ENCODE measurements at places on chromosomes 11 and 22.

- DNase-seq, result no peak
These were observed 770.6 kb downstream of the FAM181B start for GRCh38 chr11:81963018-81963417.

DNA sequence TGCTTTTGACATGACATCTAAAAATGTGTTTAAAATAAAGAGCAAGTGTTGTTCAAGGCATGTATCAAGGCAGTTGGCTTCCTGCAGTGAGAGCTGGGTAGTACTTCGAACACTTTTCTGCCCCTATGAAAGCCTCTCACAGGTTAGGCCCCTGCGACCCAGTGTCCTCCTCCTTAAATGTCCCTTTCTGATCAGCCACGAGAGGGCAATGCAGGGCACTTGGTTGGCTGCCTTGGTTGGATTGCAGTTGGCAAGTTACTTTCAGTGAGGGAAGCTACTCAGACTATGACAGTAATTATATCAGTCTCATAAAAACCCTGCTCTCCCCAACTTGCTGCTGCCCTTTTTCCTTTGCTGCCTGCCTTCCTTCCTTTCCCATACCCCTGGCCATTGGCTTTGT lies 743.8 kb downstream of the NTM start:
- no peak for DNase-seq

DNA sequence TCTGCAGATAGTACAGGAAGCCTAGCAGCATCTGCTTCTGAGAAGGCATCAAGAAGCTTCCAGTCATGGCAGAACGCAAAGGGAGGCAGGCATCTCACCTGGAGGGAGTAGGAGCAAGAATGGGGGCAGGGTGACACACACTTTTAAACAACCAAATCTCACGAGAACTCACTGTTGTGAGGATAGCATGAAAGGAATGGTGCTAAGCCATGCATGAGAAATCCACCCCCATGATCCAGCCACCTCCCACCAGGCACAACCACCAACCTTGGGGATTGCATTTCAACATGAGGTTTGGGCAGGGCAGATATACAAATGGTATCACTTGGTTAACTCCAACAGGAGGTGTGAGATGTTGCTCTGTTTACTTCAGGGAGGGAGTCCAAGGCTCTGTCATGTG lies 612.0 kb upstream of the KIRREL3 start:
- DNase-seq, result no peak

DNA sequence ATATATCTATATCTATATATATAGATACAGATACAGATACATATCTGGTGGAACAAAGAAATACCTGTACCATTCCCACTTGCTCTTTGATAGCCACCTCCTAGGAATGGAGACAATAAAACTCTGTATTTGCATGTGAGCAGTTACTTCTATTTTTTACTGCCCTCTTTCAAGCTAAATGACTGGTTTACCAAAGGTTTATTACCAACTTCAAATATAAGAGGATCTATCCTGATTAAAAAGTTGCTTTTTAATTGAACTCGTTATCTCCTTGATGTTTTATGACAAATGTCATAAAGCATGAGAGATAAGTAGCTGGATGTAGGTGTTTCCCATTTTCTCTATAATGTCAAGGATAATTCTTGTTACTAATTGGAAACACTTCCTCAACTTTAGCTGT lies 21.7 kb upstream of the GRIK4 start:
- no peak for DNase-seq

DNA sequence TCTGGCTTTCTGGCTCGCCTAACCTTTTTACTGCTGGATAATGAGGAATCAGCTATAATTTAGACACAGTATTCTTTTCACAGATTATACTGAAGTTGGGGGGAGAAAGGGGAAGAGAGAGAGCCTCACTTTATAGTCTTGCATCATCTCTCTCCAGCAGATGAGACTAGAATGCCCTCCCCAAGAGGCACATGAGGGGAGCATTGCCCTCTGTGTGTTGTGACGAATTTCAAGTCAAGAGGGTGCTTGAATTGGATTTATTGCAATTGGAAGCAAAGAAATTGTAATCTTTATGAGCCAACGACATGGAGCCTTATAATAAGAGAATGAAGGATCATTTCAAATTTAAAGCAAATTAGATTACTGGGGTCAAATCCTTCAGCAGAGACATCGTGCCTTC lies 17.6 kb upstream of the CADM1 start:
- no peak for DNase-seq

DNA sequence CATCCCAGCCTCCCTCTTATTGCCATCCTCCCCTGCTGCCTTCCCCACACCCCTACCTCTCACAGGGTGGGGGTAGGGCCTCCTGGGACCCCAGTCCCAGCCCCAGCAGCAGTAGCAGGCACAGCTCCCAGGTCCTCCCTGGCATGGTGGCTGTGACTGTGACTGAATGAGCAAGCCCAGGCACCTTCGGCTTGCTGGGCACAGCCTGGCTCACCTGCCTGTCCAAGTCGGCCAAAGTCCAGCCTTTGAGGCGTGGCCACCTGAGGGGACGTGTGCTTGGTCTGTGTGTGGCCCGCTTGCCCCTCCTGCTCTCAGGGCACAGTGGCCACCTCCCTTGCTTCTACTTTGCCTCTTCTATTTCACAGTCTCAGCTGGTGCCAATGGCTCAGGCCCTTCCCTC lies at the start of gene TREH:
Gene TREH, minus strand, starts transcription at position 168 of the 400 bp plus-strand sequence. Its CDS starts 23 bp downstream, at position 145.
- DNase-seq, result peak; percentile 91

- no peak for DNase-seq
These were observed 39.3 kb downstream of the KREMEN1 start for GRCh38 chr22:29112121-29112520.

DNA sequence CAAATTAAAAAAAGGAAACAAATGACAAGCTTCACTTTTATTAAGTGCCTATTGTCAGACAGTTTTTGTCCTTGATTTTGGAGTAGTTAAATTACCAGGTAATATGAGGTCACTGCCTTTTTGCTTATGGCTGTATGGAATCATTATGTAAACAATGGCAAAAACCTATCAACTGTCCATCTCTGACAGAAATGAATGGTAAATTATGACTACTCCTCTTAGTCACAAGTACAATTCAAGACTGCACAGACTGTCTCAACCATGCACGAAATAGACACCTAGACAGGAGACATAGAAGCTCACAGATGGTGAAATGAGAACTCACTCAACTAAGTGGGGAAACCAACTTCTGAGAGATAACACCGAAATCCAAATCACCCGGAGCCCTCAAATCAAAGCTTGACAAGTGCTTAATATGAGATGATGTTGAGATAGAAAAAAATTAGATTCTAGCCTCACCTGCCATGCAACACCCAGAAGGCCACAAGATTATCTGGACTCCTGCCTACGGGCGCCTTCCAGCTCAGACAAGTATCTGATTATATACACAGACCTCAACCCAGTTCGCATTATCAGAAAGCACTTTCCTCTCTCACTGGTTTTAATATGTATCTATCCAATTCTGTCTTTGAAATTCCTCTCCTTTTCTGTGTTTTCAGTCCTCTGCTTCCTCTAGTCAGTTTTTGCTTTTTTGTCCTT lies 199.3 kb downstream of the CADM1 start:
- no peak for DNase-seq

- DNase-seq, result no peak
These were observed 79.3 kb upstream of the GALNT18 start for GRCh38 chr11:11701070-11701469.

DNA sequence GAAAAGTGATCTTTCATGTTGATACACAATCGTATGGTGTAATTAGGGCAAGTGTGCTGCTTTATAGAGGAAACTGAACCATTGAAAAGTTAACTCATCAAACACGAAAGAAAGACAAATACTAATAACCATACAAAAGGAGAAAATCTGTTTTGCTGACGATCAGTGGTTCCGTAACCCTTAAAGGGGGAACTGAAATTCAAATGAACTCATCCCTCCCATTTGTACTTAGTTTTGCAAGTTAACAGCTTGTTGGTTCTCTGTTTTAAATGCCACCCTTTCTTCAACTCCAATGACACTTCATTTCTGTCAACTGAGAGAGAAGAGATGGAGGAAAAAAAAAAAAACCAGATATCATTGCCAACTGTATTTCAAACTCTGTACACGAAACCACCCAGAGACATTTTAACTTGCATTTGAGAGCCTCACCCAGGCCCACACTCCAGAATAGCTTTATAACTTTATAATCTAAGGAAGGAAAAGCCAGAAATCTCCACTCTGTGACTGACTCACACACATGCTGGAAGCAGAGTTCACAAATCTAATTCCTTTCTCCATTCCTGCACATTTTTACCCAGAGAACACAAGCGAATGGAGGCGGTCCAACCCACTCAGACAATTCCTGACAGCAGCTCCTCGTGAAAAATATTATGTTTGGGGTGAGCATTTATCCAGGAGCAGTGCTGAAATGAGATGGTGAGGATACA lies 17.4 kb upstream of the CSNK2A3 start:
- DNase-seq, result no peak

DNA sequence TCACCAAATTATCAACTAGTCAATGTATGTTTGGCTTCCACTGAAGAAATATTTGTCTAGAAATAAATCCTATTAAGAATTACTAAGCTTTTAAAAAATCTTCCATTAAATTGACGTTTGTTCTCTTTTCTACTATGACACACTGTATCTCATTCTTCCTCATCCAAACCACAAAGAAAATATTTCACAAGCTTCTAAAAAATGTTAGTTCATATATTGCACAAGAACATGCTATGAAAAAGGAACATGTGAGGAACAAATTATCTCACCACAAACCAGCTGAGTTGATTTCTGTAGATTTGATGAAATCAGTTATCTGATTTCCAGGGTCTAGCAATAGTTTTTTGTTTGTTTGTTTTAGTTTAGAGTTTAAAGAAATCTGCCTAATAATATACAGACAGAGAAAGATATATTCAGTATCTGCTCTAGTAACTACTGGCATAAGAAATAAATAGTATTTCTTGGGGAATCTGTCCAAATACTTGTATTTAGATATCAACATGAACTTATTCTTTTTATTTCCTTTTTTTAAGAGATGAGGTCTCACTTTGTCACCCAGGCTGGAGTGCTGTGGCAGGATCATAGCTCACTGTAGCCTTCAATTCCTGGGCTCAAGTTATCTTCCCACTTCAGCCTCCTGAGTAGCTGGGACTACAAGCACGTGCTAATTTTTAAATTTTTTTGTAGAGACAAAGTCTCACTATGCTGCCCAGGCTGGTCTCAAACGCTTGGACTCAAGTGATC lies 161.7 kb downstream of the ATG16L2 start:
- no peak for DNase-seq

DNA sequence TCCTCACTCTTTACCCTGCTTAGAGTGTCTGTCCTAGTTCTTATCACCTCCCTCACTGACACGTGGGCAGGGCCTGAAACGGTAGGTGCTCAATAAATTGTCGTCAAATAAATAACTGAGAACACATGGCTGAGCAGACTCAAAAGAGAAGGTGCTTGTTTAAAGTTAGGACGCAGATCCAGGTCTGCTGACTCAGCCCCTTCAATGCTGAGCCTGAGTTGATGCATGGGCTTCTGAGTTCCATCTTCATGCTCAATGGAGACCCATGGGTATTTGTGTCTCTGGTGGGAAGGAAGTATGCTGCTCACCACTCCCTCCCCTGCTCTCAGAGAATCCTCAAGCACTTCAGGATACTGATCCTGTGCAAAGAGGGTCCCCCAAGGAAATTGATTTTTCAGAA lies 67.5 kb downstream of the FLI1 start:
- no peak for DNase-seq

- DNase-seq, result no peak
These were observed at the start of gene MS4A4A for GRCh38 chr11:60280412-60280811. Gene MS4A4A (plus strand): TSS chr11:60280666. CDS start chr11:60280676, 10 bp downstream.

DNA sequence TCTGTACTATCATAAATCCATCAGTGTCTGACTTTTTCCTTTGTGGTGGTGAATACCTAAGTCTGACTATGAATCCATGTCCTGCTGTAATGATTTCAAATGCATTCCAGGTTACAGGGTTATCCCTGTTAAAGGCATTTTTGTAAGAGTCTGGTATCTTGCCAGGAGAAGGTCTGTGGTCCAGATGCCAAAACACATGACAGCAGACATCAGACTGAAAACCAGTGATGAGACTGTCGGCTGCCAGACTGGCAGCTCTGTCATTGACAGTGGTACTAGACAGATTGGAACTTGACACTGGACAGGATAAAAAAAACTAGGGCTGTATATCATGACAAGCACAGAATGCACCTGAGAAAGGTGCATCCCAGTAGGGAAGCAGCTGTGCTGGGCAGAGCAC lies 301.8 kb upstream of the FAT3 start:
- DNase-seq, result no peak

GRCh38 chr22:48976556-48977535 lies 850.8 kb downstream of the BRD1 start:
- DNase-seq, result no peak

GRCh38 chr22:22519591-22519990 lies 479 bp downstream of the ZNF280A start:
- DNase-seq, result no peak

- no peak for DNase-seq
These were observed 84.0 kb downstream of the PACS1 start for GRCh38 chr11:66154109-66154508.

Data from Peyer's patch (tissue), 4 donors.